IMR-90 (cell line): ENCODE measurements at places on chromosomes 12 and 14.

- no peak for DNase-seq
Measured at GRCh38 chr12:10982244-10982643, 4.5 kb downstream of the TAS2R50 start.

GRCh38 chr14:88668448-88669116, 105.7 kb downstream of the ZC3H14 start:
- DNase-seq, result no peak

DNA sequence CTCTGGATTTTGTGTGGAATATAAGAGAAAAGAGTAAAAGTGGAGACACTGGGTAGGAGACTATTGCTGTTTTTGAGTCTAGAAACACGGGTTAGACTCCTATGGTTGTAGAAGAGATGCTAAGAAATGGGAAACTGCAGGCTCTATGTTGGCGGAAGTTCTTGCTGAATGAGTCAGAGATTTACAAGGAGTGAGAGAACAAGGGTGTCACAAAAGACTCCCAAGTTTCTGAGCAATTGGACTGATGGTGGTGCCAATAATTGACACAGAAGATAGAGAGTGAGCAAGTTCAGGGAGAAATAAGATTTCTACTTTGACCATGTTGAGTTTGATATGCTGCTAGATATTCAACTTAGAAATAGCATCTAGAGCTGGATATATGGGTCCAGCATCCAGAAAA, 2.6 kb upstream of the PRKD1 start:
- peak; percentile 47 for DNase-seq

DNA sequence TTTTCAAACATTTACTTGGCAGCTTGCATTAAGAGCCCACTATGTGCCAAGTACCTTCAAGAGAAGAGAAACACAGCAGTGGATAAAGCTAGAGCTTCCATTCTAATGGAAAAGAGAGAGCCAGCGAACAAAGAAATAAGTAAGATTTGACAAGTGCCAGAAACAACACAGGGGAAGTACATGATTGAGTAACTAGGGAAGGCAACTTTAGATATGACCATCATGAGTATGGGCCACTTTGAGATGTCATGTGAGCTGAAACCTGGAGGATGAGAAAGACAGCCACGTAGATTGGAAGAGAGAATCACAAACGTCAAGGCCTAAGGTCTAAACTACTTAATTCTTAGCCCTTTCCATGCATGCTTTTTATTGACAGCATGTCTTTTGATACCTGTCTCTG, 121.4 kb downstream of the ITPR2 start:
- DNase-seq, result no peak

DNA sequence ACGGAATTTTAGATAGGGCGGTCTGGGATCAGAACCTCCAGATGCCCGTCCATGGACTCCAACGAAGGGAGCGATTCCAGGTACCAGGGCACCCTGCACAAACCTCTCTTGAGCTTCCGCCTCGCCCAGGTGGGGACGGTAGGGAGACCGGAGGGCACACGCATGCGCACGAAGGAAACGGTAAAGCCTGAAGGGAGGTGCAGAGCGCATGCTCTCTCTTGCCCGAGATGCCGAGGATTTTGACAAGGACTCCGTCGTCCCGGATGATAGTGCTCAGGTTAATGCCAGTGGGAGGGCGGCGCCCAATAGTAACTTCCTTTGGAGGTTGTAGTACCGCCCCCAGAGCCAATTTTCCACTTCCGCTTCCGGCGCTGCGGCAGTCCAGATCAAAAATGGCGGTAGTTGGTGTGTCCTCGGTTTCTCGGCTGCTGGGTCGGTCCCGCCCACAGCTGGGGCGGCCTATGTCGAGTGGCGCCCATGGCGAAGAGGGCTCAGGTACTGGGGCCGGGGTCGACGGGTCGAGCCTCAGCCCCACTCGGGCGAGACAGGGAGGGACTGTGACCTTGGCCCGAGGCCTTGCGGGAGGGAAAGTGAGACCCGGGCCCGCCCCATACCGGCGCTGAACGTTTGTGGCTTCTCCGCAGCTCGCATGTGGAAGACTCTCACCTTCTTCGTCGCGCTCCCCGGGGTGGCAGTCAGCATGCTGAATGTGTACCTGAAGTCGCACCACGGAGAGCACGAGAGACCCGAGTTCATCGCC, at the start of gene COX6A1:
TSS of gene COX6A1 (plus strand) at position 379 of the 760 bp plus-strand sequence. CDS start at position 393, 14 bp downstream.
- DNase-seq, result peak; percentile 97

DNA sequence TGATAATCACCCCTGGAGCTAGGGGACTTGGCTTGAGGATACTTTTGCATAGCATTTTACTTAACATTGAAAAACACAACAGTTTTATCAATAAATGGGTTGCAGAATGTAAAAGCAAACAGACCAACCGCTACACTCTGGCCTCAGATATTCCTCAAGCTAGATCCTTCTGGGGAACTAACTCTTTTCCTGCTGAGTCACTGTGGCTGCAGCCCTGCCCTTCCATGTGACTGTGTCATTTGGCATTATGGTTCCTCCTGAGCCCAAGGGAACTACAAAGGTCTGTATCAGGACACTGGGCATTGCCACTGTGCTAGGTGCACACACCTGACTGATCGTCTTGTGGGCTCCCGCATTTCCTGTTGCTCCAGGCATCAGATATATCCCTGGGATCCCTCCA, 56.6 kb downstream of the TTC9 start:
- peak; percentile 19 for DNase-seq

- DNase-seq, result no peak
Measured at GRCh38 chr14:62866376-62866775, 178.9 kb downstream of the KCNH5 start.

DNA sequence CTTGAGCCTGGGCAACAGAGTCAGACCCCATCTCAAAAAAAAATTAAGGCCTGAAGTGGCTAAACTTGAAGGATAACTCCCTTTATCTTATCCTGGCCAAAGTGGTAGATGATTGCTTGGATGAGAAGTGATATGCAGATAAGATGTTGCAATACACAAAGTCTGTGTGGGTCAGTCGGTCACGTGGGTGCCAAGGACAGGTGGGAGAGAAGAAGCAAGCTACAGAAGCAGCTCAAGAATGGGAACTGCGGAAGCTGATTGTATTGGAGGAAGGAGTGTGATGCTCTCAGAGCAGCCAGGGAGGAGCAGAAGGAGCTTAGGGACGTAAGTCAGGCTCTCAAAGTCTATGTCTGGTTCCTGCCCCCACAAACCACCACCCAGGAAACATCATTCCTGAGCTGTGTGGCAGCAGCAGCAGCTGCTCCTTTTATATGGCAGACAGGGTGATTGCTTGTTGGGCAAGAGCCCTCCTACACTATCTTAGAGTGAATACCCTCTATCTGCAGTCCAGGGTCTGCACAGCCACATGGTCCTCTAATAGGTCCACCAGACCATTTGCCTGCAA, 54.5 kb downstream of the ATP2A2 start:
- no peak for DNase-seq

DNA sequence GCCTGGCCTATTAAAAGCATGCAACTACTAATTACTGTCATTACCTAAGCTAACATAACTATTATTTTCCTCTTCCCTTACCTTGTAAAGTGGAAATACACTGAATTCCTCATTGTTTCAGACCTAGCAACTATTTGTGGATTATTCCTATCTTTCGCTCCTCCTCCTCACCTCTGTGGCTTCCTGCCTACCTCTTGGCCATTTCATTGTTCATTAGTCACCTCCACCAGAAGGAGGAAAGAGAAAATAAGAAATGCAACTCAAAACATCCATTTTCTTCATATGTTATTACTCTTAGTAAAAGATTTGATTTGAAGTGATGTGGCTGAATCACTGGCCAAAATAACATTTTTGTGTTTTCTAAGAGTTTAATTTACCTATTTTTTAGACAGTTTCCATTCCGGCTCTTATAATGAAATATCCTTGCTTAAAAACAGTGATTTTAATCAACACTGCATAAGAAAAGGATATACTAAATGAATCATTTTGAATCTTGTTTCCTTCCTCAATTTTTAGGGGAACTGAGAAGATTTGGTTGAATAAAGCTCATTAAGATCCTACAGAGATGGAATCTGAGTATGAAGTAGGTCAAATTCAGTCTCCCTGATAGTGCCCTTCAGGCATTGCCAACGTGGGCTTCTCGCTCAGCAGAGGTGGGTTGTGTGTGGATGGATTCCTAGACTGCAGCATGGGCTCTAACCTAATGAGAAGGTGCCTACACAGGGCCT, 27.6 kb upstream of the ARHGAP5 start:
- no peak for DNase-seq

GRCh38 chr14:89359477-89360222, 57.4 kb downstream of the FOXN3 start:
- no peak for DNase-seq

DNA sequence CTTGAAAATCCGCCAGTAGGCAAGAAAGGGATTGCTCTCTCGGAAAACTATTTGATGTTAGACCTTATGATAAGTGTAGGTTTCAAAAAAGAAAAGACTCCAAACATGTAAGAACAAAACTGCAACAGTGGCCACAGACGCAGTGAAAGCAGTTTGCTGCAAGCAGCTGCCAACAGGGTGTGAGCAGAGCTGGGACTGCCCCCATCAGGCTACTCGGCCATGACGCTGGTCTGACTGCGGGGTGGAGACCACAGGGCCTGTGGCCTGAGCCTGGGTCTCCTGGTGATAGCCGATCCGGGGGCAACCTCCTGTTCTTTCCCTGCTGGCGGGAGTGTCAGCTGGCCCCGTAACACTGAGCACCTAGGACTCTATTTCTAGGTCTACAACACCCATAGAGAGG, 63.2 kb downstream of the AMN start:
- DNase-seq, result no peak

- no peak for DNase-seq
Measured at GRCh38 chr14:23627961-23628360, 8.2 kb upstream of the DHRS2 start.

GRCh38 chr14:48247977-48248376, 572.6 kb upstream of the MDGA2 start:
- DNase-seq, result no peak

GRCh38 chr14:61563880-61564617, 131.3 kb upstream of the HIF1A start:
- DNase-seq, result no peak

DNA sequence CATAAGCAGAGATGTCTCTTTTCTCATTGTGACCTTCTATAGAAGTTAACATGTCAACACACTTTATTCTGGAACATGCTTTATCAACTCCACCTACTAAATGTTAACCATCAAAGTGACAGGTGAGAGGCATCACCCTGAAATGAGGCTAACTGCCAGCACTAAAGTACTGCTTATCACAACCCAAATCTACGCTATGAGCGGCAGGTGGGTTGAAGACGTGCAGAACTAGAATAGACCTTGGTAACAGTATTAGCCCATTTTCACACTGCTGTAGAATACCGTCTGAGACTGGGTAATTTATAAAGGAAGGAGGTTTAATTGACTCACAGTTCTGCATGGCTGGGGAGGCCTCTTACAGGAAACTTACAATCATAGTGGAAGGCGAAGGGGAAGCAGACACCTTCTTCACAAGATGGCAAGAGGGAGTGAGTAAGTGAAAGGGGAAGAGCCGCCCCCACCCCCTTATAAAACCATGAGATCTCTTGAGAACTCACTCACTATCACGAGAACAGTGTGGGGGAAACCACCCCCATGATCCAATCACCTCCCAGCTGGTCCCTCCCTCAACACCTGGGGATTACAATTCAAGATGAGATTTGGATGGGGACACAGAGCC, 359.0 kb downstream of the SEC23A start:
- DNase-seq, result no peak

GRCh38 chr12:12898911-12899511, 7.6 kb downstream of the GPRC5A start:
- DNase-seq, result no peak

DNA sequence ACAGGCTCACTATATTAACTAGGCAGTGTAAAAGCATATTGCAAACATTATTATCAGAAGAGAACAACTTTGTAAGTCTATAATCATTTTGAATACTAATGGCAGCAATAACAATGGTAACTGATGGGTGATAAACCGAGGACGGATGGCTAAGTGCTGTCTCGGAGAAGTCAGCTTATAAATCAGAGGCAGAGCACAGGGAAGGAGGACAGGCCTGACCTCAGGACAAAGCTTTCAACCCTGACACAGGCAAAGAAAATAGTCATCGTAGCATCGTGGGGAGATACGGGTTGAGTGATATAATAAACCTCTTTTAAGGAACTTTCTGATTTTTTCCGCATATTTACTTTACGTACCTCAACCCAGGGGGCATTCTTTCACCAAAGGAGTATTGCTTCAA, 48.4 kb downstream of the FLRT2 start:
- DNase-seq, result no peak
